ENCODE measurements at places on chromosomes 1 and 21.
A peak's percentile ranks its signal among the peaks of the same experiment; 100 is the strongest.

DNA sequence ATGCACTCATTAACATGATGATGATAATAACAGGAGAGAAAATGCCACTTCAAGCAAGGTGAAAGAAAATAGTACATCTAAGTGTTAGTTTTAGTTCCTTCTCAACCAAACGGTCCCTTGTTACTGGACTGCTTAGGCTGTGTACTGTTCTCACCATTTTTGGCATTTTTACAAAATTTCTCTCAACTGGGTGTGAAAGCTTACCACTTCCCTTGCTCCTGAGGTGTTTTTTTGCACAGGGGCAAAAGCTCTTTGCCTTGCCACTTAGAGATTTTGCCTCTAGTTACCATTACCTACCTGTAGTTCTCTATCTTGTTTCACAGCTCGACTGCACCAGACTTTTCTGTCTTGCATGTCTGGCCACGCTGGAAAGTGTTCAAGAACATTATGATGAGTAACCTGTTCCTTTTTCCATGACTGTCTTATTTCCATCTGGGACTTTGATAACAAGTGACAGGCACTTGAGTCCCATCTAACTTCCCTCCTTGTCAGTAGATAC lies 10.7 kb downstream of the NEK7 start:
- DNase-seq, result no peak

GRCh38 chr21:29904359-29905282 lies 35.2 kb downstream of the GRIK1 start:
- no peak for DNase-seq

GRCh38 chr1:89812992-89813391 lies 7.8 kb upstream of the LRRC8D start:
- no peak for DNase-seq

GRCh38 chr21:35905096-35905962 lies 155.0 kb downstream of the SETD4 start:
- no peak for DNase-seq

DNA sequence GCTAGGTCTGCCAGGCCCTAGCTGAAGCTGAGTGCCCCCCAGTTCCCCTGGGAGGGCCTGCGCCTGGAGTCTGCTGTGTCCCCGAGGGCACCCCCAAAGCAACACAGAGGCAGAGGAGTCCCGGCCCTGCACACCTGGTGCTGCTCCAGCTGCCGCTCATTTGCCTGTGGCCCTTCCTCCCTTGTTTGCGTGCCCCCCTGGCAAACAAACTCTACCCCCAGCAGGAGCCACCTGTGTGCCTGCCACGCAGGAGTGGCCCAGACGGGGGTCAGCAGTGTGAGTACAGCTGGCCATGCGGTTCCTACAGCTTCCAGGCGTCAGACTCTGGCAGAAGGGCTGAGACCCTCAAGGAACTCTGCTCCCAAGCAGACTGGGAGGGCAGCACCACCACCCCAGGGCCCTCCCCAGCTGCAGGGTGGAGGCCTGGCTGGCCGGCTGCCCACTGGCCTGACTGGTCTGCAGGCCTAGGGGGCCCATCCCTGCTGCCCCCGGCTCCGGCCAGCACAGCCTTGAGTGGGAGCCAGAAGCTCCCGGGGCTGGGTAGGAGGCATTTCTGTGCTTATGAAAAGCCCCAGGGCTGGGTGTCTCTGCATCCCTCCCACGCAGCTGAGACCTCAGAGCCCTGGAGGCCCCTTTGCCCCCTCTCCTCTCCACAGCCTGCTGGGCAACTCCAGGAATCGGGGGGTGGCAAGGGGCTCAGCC lies 563 bp upstream of the TAS1R3 start:
- DNase-seq, result no peak

DNA sequence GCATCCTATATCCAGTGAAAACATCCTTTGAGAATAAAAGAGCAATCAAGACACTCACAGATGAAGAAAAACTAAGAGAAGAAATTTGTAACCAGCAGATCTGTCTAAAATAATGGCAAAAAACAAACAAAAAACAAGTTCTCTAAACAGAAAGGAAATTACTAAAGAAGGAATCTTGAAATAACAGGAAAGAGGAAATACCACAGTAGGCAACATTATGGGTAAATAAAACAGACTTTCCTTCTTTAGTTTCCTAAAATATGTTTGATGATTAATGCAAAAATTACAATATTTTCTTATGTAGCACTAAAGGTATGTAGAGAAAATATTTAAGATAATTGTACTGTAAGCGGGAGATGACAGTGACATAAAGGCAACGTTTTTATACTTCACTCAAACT lies 23.5 kb downstream of the SLC19A1 start:
- no peak for DNase-seq

DNA sequence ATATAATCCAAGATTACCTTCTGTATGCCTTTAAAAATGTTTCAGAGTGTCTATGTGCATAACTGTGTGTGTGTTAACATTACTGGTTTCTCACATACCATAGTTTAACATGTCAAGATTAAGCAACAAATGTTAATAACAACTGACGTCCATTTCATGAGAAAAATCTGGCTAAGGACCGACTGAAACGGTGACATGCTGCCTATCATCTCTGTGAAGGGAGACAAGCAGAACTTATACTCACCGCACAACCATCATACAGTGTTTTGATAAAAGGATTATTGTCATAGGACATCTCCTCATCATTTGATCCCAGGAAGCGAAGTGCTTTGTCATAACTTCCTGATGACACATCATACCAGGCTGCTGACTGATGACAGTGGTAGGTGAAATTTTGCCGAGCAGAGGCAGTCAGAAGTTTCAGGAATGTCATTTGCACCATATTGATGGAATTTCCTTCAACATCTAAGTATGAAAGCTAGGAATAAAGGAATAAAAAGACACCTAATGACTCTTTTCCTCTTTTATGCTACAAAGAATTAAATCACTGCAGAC lies 228.8 kb downstream of the COL11A1 start:
- no peak for DNase-seq

DNA sequence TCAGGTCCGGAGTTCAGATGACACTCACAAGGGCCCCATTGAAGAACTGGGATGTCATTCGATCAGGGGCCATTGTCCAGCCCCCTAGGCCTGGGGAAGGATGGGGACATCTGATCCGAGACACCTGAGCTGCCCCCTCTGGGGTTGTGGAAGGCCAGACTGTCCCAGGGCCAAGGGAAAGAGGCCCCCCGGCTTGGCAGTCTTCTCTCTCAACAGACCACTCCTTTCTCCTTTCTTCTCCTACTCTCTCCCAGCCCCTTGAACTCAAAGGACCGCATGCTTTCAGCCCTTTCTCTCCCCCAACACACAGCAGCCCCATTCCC lies 1.1 kb downstream of the S100A1 start:
- DNase-seq, result no peak

- DNase-seq, result peak; percentile 16
Observed at GRCh38 chr1:1072299-1072848, 1.7 kb downstream of the RNF223 start.

GRCh38 chr1:92410706-92411105 lies 76.0 kb downstream of the GFI1 start:
- DNase-seq, result no peak

GRCh38 chr1:41496080-41497055 lies 11.9 kb upstream of the EDN2 start:
- DNase-seq, result peak; percentile 89

DNA sequence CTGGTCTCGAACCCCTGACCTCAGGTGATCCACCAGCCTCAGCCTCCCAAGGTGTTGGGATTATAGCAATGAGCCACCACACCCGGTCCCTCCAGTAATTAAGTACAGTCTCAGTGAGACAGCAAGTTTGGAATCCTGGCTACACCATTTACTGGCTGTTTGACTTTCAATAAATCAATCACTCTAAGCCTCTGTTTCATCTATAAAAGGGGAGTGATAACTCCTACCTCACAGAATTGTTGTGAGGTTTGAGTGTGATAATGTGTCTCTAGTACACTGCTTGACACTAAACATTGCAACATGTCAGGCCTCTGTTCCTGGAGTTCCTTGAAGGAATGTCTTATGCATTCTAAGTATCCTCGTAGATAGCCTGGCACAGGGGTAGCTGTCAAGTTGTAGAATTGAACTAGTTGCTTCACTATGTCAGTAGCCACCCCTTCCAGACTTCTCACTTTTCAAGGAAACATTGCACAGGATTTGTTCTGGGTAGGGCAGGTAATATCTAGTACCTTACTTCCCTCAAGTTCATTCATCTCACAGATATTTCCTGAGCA lies 12.4 kb downstream of the ENTREP3 start:
- no peak for DNase-seq

DNA sequence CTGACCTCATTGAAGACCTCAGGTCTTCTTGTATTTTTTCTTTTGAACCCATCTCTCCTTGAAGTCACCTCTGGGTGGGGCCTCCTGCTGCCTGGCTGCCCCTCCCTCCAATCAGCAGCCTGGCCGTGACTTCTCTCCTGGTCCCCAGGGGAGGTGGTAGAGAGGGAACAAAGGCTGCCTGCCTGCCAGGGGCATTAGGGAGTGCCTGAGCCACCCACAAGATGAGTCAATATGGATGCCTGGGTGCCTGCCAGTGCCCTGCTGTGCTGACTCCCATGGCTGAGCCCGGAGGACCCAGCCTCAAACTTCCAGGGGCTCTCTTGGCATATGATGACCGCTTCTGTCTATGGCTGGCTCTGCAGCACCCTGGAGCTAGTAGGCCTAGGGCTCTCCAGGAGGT lies 5.3 kb upstream of the CDCP2 start:
- DNase-seq, result no peak

GRCh38 chr1:191152776-191153175 lies 675.1 kb upstream of the BRINP3 start:
- DNase-seq, result no peak

GRCh38 chr1:201826830-201827229 lies 2.1 kb upstream of the IPO9 start:
- DNase-seq, result no peak

GRCh38 chr1:75330624-75331023 lies 196.4 kb downstream of the LHX8 start:
- no peak for DNase-seq

DNA sequence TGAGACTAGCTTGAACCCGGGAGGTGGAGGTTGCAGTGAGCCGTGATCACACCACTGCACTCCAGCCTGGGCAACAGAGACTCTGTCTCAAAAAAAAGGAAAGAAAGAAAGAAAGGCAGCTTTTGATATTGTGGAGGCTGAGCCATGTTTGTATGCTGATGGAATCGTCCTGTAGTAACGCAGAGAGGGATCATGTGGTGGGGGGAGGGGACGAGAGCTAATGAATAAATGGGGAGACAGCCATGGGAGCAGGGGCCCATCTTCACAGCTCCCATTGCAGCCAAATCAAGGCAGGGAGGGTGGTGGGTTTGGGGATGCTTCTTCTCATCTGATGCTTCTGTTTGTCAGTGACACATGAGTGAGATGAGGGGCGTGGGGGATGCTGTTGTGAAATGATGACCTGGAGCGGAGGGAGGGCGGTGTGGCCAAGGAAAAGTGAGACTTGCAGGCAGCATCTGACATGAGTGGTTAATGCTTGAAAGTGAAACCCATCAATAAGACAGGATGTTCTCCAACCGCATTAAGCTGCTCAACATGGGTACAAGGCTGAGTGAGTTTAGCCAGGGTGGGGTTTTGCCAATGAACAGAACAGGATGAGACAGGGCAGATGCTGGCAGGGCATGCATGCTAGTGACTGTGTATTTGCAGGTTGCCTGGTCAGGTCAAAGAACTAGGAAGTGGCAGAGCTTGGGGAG lies 16.7 kb downstream of the SPATA21 start:
- no peak for DNase-seq

DNA sequence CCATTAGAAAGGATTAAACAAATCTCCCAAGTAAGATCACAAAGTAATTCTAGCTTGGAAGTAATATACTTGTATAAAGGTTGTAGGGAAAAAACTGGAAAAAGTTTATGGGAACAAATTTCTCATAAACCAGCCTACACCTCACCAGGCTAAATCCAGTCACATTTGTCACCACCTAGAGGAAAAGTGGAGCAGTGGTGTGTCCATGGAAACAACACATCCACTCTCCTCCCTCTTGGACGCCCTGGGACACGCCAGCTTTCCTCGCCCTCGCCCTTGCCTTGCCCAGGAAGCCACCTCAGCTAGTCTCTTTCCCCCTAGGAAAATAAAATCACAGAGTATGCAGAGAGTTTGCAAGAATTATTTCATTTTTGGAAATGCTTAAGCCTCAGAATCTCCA lies 2.2 kb downstream of the PALMD start:
- DNase-seq, result peak; percentile 59

DNA sequence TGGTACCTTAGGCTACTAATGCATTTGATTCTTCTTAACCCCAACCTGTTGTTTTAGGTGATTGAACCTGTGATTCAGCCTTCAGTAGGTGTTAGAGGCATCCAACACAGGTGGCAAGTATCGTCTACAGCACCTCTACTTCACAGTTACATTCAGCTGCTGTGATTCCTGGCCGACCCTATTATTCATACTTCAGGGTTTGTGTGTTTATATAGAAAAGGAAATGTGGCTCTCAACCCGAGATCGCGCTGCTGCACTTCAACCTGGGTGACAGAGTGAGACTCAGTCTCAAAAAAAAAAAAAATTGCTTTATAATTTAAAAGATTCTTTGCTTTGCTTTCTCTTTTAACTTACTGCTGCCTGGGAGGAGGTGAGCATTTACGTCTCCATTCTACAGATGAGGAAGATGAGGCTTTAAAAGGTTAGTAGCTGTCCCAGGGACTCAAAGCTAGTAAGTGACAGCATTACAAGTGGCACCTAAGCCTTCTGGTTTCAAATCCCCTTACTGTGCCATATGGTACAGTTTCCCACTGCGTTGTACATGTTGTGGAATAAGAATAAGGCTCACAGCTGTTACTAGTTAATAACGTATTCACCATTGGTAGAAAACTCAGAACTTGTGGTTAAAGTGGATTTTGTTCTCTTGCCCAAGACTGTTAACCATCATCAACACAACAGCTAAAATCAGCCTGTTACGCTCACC lies 9.9 kb upstream of the GPR25 start:
- no peak for DNase-seq

GRCh38 chr1:232751393-232752140 lies 53.6 kb upstream of the MAP10 start:
- DNase-seq, result no peak

- DNase-seq, result no peak
Observed at GRCh38 chr1:4053774-4054173, 153.7 kb upstream of the C1orf174 start.

DNA sequence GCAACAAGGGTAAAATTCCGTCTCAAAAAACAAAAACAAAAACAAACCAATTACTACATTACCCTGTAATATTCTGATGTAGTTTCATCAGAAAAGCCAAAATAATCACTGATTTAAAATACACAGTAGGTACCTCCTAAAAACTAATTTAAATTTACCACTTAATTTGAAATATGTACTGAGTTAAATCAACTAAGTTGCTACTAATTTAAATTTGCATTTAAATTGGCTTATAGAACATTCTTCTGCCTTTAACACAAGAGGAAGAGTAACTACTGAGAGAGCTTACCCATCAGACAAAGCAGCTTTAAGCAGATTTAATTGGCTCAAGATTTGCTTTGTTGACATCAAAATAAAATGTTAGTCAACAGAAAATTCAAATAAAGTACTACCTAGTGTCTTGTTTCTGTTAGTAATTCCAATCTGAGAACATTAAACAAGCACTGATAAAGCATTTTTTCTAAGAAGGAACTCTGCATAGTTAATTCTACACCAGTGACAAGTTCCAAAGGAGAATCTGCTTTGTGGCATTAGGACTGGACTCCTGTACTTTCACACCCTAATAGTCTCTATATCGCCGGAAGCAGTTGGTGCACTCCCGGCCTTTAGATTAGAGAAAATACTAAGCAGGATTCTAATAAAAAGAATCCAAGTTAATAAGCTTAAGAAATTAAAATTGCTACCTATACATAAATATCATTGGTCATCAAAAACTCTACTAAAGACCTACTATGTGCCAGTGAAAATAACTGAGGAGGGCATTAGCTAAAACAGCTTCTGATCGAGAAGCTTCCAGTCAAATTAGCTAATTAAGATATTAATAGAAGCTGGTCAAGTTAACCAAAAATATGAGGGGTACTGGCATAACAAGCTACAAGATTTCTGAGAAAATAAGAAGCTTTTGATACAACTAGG lies 8.4 kb downstream of the LUZP1 start:
- DNase-seq, result no peak
